ENCODE measurements at places on chromosomes 16 and 17. TPM values are rescaled to one million over a fixed set of nuclear protein-coding genes. Genes with fewer than 3 reads are reported as not detected.
A peak's percentile ranks its signal among the peaks of the same experiment; 100 is the strongest.

GRCh38 chr17:3724378-3725077 lies 825 bp downstream of the HASPIN start:
- DNase-seq = no peak

- peak; percentile 48 for DNase-seq
These were observed 555 bp downstream of the NUP88 start for GRCh38 chr17:5418858-5419355.

The CLEC3A gene
- polyA plus RNA-seq = 0.52 TPM

The VTN gene
- 9.2 TPM for polyA plus RNA-seq

GRCh38 chr17:69588316-69588715 lies 173.8 kb downstream of the MAP2K6 start:
- no peak for DNase-seq

The SPN gene
- 2.2 TPM for polyA plus RNA-seq

DNA sequence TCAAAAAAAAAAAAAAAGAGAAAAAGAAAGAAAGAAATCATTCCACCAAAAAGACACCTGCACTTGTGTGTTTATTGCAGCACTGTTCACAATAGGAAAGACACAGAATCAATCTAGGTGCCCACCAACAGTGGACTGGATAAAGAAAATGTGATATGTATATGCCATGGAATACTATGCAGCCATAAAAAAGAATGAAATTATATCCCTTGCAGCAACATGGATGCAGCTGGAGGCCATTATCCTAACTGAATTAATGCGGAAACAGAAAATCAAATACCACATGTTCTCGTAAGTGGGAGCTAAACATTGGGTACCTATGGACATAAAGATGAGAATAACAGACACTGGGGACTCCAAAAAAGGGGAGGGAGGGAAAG lies 5.7 kb upstream of the C16orf92 start:
- DNase-seq = no peak

DNA sequence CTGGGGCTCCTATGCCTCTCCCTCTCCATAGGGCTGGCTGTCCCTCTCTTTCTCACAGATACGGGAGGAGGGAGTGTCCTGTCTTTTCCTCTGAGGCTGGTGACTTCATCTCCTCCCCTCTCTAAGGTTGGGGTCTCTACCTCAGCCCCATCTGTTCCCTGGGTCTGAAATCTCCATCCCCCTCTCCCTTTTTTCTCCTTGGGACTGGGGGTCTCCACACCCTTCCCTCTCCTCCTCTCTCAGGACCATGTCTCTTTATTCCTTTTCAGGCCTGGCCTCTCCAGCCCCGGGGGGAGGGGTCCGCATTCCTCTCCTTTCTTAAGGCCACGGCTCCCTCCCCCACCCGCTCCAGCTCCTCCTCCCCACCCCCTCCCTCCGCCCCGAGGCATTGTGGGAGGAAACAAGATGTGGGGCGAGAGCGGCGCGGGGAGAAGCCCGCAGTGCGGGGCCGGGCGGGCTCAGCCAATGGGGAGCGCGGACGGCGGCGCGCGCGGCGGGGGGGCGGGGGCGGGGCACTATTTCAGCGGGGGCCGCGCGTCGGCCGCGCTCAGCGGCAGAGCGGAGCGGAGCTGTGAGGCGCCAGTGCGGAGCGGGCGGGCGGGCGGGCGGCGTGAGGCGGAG lies at the start of gene DYNLL2:
Gene DYNLL2 (plus strand): TSS at position 550 of the 621 bp plus-strand sequence. CDS start 3,672 bp downstream, outside the sequence.
- DNase-seq = peak; percentile 83

- no peak for DNase-seq
These were observed 9.6 kb downstream of the SLX4 start for GRCh38 chr16:3601614-3602319.

DNA sequence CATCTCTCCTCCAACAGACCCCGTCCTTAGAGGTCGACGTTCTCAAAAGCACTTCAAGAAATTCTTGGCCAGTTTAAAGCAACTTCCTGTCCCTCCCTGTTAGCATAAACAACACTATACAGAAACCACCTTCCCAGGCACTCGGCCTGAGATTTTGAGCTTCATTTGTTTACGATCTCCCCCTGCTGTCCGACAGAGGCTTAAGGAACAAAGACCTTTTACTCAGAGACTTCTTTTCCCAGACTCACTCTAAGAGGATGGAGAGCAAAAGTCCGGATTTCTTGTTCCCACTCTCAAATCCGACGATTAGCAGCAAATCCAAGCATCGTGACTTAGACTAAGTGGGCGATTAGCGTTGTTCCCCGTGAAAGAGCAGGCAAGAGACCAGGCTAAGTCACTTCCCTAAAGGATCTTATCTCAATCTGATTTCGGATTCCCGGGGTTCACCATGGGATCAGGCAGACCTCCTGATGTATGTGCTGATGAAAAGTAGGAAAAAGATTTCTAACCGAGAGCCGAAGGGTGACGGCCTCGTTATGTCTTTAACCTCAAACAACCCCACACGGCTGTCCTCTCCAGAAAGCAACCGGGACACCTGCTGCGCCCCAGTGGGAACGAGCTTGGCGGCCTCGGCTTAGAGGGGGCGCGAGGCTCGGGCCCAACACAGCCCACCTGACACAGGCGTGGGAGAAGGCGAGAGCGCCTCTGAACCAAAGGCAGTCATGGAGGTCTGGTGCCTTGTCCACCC lies 598 bp downstream of the INPP5K start:
- no peak for DNase-seq

- DNase-seq = no peak
These were observed 390 bp upstream of the UNC13D start for GRCh38 chr17:75844530-75845057.

GRCh38 chr17:71084219-71084618 lies 914.9 kb downstream of the KCNJ2 start:
- DNase-seq = no peak

The HOXB1 gene
- polyA plus RNA-seq = 0.53 TPM

GRCh38 chr16:67386861-67387455 lies 6.3 kb downstream of the TPPP3 start:
- no peak for DNase-seq

DNA sequence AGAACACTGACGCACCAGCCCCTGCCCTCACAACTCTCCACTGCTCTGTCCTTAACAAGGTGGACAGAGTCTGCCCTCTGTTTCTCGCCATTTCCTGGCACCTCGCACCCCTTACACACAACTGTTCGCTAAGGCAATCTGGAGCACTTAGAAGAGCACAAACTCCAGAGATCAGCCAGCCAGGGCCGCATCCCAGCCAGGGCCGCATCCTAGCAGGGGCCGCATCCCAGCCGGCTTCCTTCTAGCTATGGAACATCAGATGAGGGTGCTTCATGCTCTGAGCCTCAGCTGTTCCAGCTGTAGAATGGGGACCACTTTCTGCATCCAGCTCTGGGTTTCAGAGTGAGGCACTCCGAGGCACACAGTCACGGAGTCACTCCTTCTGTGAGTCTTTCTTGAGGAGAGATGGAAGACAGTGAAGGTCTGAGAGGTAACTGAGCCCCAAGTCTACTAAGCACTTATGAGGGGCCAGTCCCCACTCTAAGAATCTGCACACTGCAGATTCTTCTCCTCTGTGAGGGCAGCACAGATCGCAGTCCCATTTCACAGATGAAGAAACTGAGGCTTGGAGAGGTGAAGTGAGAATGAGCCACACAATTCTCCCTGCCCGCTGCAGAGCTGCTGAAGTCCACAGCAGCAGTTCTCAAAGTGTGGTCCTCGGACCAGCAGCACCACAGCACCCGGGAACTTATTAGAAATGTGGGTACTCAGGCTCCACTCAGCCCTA lies 20.9 kb downstream of the COTL1 start:
- DNase-seq = no peak

The GP1BA gene
- polyA plus RNA-seq = 1.4 TPM

The HOXB6 gene
- 82.4 TPM for polyA plus RNA-seq

GRCh38 chr16:11743308-11744074 lies 834 bp upstream of the TXNDC11 start:
- DNase-seq = no peak

The SEPTIN12 gene
- 0.19 TPM for polyA plus RNA-seq

GRCh38 chr17:73998653-73999645 lies 204.5 kb upstream of the RPL38 start:
- no peak for DNase-seq

DNA sequence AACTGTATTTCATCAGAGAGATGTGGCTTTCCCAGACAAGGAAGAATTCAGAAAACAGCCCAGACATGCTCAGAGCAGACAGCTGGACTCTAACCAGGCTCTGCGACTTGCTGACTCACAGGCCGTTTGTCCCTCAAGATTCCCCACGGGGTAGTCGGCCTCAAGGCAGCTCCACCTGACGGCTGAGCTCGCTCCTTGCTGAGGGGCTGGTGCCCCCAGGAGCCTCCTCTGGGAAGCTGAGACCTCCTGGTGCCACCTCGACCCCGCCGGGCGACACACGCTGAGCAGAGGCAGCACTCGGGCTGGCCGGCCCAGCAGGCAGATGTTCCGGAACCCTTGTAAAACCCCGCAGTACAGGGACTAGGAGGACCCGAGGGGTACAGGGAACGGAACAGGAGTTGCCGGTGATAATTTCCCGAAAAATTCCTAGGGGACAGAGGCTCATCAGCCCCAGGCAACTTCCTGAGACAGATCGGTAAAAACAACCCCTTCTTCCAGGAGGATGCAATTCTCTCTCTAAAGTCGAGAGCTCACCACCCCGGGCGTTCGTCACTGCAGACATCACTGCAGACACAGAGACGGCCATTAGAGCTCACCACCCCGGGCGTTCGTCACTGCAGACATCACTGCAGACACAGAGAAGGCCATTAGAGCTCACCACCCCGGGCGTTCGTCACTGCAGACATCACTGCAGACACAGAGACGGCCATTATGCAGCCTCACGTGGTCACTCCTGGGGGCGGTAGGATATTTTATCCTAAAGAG lies 19.9 kb downstream of the RPH3AL start:
- DNase-seq = no peak
